ENCODE measurements at places on chromosomes 1 and 21. TPM values are rescaled to one million over a fixed set of nuclear protein-coding genes. Genes with fewer than 3 reads are reported as not detected.

PRELP gene
- polyA plus RNA-seq = 6.6 TPM

OR14K1 gene
- polyA plus RNA-seq = not detected

CLIC6 gene
- 7.7 TPM for polyA plus RNA-seq

C8B gene
- polyA plus RNA-seq = not detected

FNDC10 gene
- polyA plus RNA-seq = 0.96 TPM

TINAGL1 gene
- 57.4 TPM for polyA plus RNA-seq

TAS1R2 gene
- polyA plus RNA-seq = not detected

TTLL7 gene
- polyA plus RNA-seq = 1.1 TPM

MRPL24 gene
- polyA plus RNA-seq = 140 TPM

GPR161 gene
- 0.46 TPM for polyA plus RNA-seq

ABCA4 gene
- 0.04 TPM for polyA plus RNA-seq

SELL gene
- polyA plus RNA-seq = 0.35 TPM

GIPC2 gene
- polyA plus RNA-seq = 0.72 TPM

MYBPH gene
- polyA plus RNA-seq = 33.4 TPM

PPIAL4G gene
- not detected for polyA plus RNA-seq

CD34 gene
- 14.4 TPM for polyA plus RNA-seq

KCNE2 gene
- polyA plus RNA-seq = 0.12 TPM

SGIP1 gene
- 1.5 TPM for polyA plus RNA-seq

CLCNKB gene
- polyA plus RNA-seq = 0.31 TPM

LIN9 gene
- 1.5 TPM for polyA plus RNA-seq

STUM gene
- polyA plus RNA-seq = 0.69 TPM

CNR2 gene
- polyA plus RNA-seq = 0.13 TPM

NPPB gene
- polyA plus RNA-seq = 1.6 TPM

CFAP45 gene
- polyA plus RNA-seq = 0.13 TPM

C1orf226 gene
- 0.10 TPM for polyA plus RNA-seq

IRF6 gene
- 0.26 TPM for polyA plus RNA-seq

FH gene
- polyA plus RNA-seq = 105 TPM

ACTL8 gene
- polyA plus RNA-seq = not detected

PTGER3 gene
- 0.30 TPM for polyA plus RNA-seq

FAM151A gene
- not detected for polyA plus RNA-seq

RHBDL2 gene
- 0.09 TPM for polyA plus RNA-seq

CFHR2 gene
- not detected for polyA plus RNA-seq

C1orf174 gene
- polyA plus RNA-seq = 32.2 TPM
